ENCODE measurements at places on chromosomes 5 and 9.

DNA sequence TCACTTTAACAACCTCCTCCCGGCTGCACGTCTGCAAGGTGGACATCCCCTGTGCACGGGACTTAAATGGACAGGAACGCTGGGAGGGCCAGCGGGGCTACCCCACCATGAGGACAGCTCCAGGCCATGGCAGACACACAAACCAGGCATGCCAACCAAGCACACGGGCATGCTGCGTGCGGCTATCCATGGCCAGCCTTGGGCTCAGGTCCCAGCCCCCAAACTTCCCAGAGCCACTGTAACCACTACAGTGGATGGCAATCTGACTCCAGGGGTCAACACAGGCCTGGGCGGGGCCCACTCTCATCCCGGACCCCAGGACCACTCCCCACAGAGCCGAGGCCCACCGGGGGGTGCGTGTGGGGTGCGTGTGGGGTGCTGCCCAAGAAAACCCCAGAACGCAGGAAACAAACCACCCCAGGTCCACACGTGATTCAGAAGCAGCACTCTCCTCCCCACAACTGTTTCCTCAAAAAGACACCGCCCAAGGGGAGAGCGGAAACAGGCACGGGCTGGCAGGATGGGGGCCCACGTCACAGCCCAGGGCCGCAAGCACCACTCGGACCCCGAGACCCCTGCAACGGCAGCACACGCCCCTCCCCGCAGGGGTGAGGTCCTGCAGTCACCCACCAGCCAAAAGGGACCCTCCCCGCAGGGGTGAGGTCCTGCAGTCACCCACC is 7.4 kb downstream of the SLC12A7 start:
- DNase-seq, result no peak

DNA sequence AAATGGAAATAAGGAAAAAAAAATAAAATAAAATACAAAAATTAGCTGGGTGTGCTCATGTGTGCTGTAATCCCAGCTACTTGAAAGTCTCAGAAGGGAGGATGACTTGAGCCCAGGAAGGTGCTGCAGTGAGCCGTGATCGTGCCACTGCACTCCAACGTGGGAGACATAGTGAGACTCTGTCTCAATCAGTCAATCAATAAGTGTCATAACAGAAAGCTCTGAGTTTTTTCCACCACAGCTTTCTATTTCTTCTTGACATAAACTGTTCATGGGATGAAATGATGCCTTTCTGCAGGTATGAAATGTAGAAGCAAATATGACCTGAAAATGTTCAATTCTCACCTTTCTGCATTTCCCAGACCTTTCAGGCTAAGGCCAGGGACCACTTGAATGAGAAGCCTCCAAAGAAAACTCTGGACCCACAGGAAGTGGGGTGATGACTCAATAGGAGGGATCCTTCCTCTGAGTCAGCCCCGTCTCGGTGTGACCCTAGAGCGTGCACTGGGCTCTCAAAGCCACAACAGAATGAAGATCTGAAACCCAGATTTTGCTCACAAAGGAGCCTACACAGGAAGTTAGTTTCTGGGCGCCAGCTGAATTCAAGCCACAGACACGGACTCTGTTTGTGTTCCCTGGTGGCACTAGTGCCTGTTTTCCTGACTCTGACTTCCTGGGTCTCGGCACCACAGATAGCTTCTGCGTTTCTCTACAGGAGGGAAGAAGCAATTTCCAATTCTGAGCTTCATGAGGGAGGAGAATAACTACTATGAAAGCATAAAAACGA is 62.0 kb downstream of the ANKH start:
- peak; percentile 85 for DNase-seq

DNA sequence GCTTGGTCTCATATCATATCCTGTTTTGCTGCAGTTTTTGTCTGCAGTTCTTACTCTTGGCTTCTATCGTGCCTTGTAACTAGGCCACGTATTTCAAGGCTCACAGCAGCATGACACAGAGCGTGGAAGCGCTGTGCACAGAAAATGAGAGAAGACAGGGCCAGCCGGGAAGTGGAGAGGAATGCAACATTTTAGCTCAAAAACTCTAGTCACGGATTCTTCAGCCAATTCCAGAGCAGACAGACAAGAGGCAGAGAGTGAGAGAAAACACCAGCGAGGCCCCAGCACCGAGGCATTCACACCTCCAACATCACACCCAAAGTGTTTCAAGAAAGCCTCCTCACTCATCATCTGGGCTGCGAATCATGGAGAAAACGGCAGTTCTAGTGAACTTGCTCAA is 160.8 kb downstream of the DNAH5 start:
- DNase-seq, result peak; percentile 41

GRCh38 chr5:1553539-1554409 is 30.0 kb upstream of the LPCAT1 start:
- DNase-seq, result no peak

DNA sequence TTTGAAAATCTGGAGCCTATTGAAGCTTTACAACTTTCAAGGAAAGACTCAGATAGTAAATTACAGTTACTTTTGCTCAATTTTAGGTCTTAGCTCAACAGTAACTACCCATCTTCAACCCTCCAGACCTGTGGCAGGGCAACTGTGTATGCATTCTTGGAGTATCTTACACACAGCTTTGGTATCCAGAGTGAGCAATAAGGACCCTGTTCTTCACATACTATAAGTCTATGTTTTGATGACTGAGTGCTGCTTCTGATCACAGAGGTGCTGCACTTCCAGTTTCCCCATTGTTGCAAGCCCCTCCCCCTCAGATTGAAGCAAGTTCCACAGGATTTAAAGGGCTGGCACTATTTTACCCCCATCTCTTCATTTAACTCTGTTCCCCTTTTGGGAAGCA is 737.4 kb upstream of the GRAMD2B start:
- no peak for DNase-seq

DNA sequence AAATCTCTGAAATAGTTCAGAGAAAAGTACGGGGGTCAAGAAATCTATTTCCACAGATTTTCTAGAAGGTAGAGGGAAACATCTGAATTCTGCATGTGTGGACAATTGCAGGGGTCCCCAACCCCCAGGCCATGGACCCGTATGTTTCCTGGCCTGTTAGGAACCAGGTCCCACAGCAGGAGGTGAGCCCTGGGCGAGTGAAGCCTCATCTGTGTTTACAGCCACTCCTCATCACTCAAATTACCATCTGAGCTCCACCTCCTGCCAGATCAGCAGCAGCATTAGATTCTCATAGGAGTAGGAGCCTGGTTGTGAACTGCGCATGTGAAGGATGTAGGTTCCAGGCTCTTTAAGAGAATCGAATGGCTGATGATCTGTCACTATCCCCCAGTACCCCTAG is 200.5 kb upstream of the EDIL3 start:
- DNase-seq, result no peak

GRCh38 chr9:136385015-136385414 is 11.5 kb upstream of the CARD9 start:
- no peak for DNase-seq

DNA sequence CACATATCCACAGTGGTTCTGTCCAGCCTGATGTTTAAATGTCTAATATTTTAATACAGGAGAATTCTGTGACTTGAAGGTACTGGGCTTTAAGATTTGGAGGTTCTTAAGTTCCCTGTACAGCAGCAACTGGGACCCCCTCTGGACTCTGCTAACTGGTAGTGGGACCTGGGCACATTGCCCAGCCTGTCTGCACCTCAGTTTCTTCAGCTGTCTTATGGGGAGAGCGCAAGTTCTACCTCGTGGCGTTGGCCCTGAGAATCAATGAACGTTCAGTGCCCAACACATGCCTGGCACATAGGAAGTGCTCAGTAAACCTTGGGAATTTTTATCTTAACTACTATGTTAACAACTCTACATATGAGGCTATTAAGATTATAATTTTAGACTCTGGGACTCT is 1.4 kb downstream of the SLC2A6 start:
- no peak for DNase-seq

GRCh38 chr9:90441814-90442213 is 200.8 kb downstream of the DIRAS2 start:
- no peak for DNase-seq

GRCh38 chr9:131667576-131667975 is 72.3 kb downstream of the RAPGEF1 start:
- DNase-seq, result peak; percentile 36

DNA sequence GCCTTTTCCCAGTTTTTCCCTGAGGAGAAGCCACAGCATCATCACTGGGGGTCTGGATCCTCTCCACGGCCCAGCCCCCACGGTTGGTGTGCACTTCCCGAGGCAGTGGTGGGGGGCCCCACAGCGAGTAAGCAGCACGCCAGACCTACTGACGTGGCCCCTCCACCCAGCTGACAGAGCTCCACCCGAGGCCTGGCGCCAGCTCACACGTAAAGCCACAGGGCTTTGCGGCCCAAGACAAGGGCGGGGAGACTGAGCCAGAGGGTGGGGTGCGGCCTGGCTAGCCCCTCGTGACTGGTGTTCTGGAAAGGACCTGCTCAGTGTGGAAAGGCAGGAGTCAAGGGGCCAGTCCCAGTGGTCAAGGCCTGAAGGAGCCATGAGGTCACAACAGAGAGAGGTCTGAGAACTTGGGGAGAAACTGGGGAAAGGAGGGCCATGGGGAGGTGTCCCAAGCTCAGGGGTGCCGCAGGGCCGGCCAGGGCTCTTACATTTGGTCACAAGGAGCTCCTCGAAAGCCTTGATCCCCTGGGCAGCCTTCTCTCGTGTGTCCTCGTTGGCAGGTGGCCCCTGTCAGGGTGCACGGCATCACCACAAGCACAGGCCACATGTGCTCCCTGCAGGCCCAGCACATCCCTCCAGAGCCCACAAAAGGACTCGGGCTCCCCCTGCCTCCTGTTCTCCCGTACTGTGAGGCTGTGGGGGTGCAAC is 5.5 kb downstream of the SNAPC4 start:
- no peak for DNase-seq

- no peak for DNase-seq
Observed at GRCh38 chr5:172185096-172185461, 2.9 kb downstream of the STK10 start.

DNA sequence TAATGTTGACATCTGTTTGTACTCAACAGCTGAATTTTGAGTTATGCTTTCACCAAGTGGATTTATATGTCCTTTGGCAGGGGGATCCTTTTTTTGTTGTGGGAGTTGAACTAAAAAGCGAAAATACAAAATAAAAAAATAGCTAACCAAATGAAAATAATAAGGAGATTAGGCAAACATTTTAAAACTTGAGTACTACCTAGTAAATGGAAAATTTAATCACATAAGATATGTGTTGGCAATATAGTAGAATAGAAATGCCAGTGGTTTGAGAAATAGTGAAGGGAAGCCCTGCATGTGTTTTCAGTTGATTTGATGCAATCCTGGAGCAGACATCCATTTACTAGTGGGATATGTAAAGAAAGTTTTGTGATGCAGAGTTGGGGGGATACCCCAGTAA is 98.0 kb downstream of the RASGRF2 start:
- DNase-seq, result no peak

- DNase-seq, result no peak
Observed at GRCh38 chr9:6068983-6069382, 53.6 kb upstream of the RANBP6 start.

- no peak for DNase-seq
Observed at GRCh38 chr5:33438996-33439395, 1.8 kb upstream of the TARS1 start.

DNA sequence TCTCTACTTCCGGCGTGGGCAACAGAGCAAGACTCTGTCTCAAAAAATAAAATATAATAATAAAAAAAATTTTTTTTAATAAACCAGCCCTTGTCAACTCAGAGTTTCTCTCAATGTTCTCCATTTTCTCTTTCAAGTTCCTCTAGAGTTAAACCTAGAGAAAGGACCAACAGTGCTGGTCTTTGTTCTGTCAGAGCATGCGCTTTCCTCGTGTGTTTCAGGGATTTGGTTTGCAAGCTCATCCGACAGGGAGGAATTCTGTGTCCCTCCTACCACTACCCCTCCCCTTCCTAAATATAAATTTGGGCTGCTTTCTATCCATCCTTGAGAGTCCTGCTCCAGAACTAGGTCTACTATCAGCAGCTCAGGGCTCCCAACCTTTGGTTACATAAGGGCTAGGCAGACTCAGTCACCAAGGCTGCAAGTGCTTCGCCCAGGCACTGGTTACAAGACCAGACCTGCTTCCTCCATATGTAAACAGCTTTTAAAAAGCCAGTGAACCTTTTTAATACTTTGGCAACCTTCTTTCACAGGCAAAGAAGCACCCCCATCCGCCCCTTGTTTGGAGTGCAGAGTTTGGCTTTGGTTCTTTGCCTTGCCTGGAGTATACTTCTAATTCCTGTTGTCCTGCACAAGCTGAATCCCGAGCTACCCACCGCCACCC is 13.5 kb downstream of the SETX start:
- no peak for DNase-seq

- no peak for DNase-seq
Observed at GRCh38 chr9:123796094-123796493, 133.8 kb downstream of the DENND1A start.

GRCh38 chr5:95780597-95780996 is 41.9 kb downstream of the GLRX start:
- DNase-seq, result no peak

DNA sequence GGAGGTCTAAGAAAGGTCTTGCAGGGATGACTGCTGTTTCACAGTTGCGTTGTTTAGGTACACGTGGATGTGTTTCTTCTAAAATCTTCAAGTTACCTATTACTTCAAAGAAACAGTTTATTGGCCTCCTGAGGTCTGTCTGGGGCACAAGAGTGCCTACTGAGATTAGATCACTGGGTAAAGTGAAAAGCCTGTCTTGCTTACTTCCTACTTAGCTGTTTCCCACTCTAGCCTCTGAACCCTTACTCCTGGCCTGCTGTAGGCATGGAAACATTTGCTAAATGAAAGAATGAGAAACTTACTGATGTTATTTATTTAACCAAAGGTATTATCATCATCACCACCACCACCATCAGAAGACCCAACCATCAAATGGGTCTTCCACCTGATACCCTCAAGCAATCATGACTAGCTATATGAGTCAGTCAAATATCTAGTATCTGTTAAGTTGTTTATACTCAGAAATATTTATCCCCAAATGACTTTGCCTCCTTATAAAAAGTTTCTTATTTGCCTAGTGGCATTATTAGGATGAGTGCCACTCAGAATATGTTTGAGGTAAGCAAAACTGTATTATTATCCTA is 92.5 kb downstream of the ELAVL2 start:
- no peak for DNase-seq

GRCh38 chr9:23779220-23779619 is 46.8 kb downstream of the ELAVL2 start:
- no peak for DNase-seq

DNA sequence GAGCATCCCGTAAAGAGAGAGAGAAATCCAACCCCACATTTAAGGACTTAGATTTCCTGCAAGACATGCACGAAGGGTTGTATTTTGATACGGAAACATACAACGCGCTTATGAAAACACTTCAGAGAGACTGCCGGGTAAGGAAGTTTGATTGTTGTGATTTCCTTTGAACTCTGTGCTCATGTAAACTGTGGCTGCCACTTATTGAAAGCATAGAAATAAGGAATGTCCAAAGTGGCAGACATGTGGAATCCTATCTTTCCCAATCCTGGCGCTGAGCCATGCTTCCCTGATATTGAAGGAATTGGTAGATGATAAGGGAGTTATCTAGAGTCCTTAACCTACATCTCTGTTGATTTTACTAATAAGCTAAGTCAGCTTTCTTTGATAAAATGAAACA is 119.4 kb downstream of the PRKACG start:
- no peak for DNase-seq

All from AG10803 (cell line).